ENCODE measurements at places on chromosomes 5 and 9.

DNA sequence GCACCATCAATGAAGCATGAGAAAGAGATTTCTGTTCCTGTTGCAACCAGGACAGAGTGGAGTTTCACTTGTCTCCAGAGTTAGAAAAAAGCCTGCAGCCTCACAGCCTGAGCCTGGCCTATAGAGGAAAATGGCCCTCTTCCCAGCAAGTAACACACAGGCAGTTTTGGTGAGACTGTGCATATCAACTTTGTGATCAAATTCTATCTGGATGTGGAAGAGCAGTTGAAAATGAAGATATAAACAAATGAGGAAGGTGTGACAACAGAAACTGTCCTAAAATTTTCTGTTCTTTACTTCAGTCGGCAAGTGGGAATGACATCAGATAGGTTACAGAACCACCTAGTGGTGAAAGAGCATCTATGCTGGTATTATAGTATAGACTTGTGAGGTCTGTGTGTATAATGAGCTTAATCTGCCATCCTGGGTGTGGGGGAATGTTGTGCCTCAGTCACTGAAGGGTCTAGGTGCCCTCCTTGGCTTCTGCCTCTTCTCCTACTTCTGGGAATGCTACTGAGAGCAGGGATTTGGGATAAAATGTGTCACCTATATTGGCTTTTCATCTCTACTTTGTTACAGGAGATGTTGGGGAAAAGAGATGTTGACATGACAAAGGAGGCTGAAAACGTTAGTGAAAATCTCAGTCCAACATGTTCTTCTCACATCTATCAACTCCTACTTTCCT is 28.2 kb downstream of the YIPF5 start:
- DNase-seq = no peak

- no peak for DNase-seq
These were observed 180.1 kb upstream of the ELL2 start for GRCh38 chr5:96141749-96142148.

GRCh38 chr9:136055715-136056545 is 39.2 kb downstream of the NACC2 start:
- no peak for DNase-seq

- no peak for DNase-seq
These were observed 47.8 kb downstream of the WWC1 start for GRCh38 chr5:168339109-168339771.

DNA sequence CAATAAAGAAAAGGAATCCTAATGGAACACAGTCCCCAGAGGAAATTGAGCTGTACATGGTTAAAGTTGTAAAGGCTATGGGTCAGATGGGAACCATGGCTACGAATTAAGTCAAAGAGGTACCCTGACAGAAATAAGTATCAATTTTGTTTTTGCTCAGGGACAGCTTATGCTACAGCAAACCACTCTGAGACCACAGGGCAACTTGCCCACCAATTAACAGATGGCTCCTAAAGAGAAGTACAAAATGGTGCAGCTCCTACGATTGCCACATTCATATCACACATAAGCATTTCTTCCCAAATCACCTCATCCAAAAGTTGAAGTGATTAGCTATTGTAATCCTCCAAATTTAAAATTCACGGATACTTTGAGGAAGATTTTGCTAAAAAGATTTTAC is 83.0 kb downstream of the ELAVL2 start:
- no peak for DNase-seq

- no peak for DNase-seq
These were observed 459.7 kb downstream of the BNC2 start for GRCh38 chr9:16410601-16411280.

DNA sequence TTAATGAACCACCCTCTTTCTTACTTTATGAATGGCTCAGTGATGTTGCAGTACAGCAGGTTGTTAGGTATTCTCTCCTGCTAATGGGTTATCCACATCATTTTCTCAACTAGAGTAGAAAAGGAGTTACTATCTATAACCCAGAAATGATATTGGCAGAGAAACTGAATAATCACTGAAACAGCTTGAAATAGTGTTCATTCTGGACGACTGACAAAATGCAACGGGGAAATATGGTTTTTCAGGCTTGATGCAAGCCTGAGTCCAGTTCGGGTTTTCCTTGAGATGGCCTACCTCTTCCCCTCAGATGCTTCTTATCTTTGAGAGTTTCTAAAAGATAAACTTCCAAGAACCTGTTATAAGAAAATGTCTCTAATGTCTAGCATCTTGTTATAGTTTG is 187.3 kb downstream of the RAB3C start:
- no peak for DNase-seq

DNA sequence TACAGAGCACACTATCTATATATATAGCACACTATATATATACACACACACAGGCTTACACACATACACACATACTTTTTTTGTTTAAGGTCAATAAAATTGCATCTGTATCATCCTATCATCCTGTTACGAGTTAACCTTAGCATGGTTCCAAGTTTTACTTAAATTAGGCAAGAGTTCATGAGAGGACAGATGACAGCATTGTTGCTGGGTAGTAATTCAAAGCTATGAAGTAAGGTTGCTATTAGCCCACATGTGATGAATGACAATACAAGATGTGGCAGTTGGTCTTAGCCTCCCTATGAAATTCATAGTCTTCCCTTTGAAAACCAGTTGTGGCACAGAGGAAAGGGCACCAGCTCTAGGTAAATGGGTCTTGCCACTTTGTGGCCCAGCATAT is 438.1 kb downstream of the ACTL7B start:
- no peak for DNase-seq

- DNase-seq = no peak
These were observed 260.3 kb downstream of the NDUFS4 start for GRCh38 chr5:53820802-53821171.

GRCh38 chr5:137487600-137487999 is 11.5 kb downstream of the SPOCK1 start:
- DNase-seq = no peak

DNA sequence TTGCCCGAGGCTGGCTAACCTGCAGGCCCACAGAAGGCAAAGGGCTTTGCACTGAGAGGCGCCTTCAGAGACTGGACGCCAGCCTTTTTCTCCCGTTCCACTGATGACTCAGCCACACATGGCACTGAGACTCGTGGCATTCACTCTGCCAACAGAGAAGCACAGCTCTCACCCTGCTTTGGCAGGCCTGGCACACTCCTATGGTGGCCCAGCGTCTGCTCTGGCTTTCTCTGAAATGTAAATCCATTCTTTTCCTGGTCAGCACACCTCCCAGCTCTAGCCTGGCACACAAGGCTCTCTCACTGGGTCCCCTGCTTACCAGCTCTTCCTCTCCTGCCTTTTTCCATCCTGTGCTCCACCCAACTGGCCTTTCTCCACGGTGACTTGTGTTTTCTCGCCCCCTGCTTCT is 5.9 kb upstream of the MELK start:
- DNase-seq = no peak

- DNase-seq = no peak
These were observed 42.1 kb downstream of the NKD2 start for GRCh38 chr5:1050423-1051365.

GRCh38 chr5:34488984-34489383 is 167.1 kb upstream of the RAI14 start:
- DNase-seq = no peak

GRCh38 chr9:2635922-2636321 is 14.3 kb downstream of the VLDLR start:
- DNase-seq = no peak

DNA sequence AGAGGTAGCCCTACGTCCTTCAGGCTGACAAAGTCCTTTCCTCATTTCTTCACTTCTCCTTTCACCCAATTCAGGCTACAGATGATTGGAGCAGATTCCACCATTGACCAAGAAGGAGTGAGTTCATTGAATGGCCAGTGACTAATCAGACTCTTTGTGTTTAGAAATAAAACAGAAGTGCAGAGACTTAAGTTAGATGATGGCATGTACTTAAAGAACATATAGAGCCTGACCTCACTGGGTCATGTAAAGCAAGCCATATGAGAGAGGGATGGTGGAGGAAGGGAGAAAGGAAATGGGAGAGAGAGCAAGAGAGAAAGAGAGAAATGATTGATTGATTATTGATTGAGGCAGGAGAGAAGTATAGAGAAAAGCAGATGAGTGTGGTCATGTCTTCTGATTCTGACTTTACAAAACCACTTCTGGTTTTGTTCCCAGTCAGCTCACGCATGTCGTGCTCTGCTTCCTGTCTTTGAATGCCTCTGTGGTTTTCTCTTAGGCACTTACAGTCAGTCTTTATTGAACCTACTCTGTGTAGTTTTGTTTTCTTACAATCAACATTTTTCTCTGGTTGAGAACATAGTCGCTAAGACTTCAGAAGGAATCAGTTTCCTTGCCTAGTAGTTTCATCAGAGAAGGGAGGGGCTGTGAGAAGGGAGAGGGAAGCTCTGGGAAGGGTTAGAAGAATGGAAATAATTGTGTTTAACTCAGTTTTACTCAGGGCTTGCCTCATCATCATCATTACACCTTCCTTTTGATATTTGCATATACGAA is 149.2 kb upstream of the KLF9 start:
- peak; percentile 22 for DNase-seq

DNA sequence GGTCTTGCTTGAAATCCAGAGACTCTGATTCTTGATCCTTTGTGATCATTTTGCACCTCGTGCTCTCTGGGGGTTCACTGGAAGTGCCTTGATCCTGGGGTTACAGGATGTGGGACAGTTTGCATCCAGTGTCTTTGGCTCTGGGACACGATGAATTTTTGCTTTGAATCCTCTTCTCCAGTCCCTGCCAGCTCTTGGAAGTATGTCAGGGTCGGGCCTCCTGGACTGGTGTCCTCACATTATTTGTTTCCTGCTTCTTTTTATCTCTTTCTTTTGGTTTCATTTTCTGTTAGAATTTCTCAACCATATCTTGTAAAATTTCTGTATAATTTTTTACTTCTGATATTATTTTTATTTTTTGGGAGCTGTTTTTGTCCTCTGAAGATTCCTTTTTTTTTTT is 34.2 kb downstream of the SECISBP2 start:
- no peak for DNase-seq

GRCh38 chr5:173327948-173328843 is at the start of gene STC2:
Gene STC2 (minus strand): TSS chr5:173328414. CDS start chr5:173328193, 221 bp downstream.
- DNase-seq = peak; percentile 61

GRCh38 chr5:34628373-34628772 is 27.8 kb upstream of the RAI14 start:
- no peak for DNase-seq

- no peak for DNase-seq
These were observed 112.5 kb downstream of the HAPLN1 start for GRCh38 chr5:83608122-83608521.

- DNase-seq = no peak
These were observed 514 bp downstream of the SOHLH1 start for GRCh38 chr9:135698767-135699166.

DNA sequence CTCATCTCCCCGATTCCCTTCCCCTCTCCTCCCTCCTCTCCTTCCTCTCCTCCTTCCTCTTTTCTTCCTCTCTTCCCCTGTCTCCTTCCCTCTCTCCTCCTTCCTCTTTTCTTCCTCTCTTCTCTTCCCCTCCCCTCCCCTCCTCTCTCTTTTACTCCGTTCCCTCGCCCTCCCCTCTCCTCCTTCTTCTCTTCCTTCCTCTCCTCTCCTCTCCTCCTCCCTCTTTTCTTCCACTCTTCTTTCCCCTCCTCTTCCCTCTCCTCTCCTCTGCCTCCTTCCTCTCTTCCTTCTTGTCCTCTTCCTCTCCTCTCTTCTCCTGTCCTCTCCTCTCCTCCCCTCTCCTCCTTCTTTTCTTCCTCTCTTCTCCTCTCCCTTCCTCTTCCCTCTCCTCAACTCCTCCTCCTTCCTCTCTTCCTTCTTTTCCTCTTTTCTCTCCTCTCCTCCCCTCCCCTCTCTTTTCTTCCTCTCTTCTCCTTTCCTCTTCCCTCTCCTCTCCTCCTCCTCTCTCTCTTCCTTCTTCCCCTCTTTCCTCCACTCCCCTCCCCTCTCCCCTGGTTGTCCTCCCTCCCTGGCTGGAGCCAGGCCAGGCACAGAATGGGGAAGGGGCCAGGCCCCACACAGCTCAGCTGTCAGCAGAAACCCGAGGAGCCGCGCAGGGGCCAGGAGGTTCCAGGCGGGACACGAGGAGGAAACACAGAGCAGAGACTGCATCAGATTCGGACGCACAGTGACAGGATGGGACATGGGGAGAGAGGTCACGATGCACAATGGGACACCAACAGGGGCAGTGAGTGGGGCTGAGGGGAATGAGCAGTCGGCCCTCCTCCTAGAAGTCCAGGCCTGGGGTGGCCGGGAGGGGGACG is 48.0 kb downstream of the CAMK2A start:
- DNase-seq = no peak

DNA sequence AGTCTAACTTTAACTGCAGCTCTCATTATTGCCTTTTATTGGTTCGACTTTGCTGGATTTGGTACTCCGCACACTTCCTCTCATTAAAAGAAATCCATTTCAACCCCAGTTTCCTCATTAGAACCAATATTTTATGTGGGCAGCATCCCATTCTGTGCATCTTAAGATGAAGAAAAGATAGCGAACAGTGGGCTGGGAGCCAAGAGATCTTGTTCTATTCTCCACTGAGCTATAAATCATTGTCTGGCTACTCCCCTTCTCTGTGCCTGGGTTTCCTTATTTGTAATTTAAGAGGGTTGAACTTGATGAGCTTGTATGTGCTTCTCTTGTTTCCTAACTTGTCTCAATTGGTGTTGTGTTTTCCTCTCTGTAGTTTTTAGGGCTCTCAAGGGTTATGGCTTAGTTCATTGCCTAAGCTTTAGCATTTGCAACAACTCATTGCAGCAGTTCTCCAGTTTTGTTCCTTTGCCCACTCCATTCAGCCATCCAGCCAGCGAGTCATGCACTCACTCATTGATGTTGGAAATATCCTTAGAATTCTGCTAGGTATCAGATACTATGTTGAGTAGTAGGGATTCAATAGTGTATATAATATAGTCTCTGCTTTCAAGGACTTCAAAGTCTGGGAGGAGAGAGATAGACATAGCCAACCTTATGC is 273.3 kb upstream of the TNC start:
- DNase-seq = no peak

Measured in stimulated activated CD4-positive, alpha-beta T cell treated with anti-CD3 and anti-CD28 coated beads, Interleukin-4, amount 100 ng/mL, for 48 hours (primary cell).